Smooth muscle cell of the pulmonary artery (primary cell): ENCODE measurements at places on chromosomes 2 and 18. TPM values are rescaled to one million over a fixed set of nuclear protein-coding genes. Genes with fewer than 3 reads are reported as not detected.

Gene IL1RL2
- 1.6 and 2.8 TPM in 2 replicates for total RNA-seq

Gene GRHL1
- 0.20 and 0.33 TPM in 2 replicates for total RNA-seq

Gene PECR
- 14.0 and 17.8 TPM in 2 replicates for total RNA-seq

Gene RAX
- total RNA-seq, result not detected in 2 replicates

Gene RMDN2
- 3.4 and 6.4 TPM in 2 replicates for total RNA-seq

Gene CNRIP1
- 20.5 and 21.6 TPM in 2 replicates for total RNA-seq

Gene MRPS5
- total RNA-seq, result 32.6 and 39.5 TPM in 2 replicates

Gene CCDC178
- not detected in 2 replicates for total RNA-seq

Gene SOWAHC
- total RNA-seq, result 13.1 and 22.6 TPM in 2 replicates

Gene ERMN
- total RNA-seq, result 0.96 and 1.1 TPM in 2 replicates

Gene KLHL30
- 5.2 and 11.7 TPM in 2 replicates for total RNA-seq

Gene SCYGR4
- not detected in 2 replicates for total RNA-seq

Gene HOXD9
- total RNA-seq, result not detected in 2 replicates

Gene FAM161A
- 1.6 TPM in 2 replicates for total RNA-seq

Gene GKN1
- not detected in 2 replicates for total RNA-seq

Gene CXCR2
- total RNA-seq, result not detected in 2 replicates

Gene STARD6
- not detected in 2 replicates for total RNA-seq

Gene CCDC121
- total RNA-seq, result 1.8 TPM in 2 replicates

Gene DSG2
- total RNA-seq, result 3.8 and 5.2 TPM in 2 replicates

Gene ADRA2B
- total RNA-seq, result 0.33 and 14.9 TPM in 2 replicates

Gene BMPR2
- 35.3 and 47.5 TPM in 2 replicates for total RNA-seq

Gene MERTK
- total RNA-seq, result 0.69 and 0.91 TPM in 2 replicates

Gene GDF7
- total RNA-seq, result 0.63 and 1.0 TPM in 2 replicates

Gene SLC30A3
- total RNA-seq, result 0.03 and 0.26 TPM in 2 replicates

Gene SESTD1
- total RNA-seq, result 65.1 and 82.7 TPM in 2 replicates

Gene LOXHD1
- not detected in 2 replicates for total RNA-seq

Gene HRH4
- total RNA-seq, result 0.07 and 0.17 TPM in 2 replicates

Gene ABCB11
- under 0.01 and 0.13 TPM in 2 replicates for total RNA-seq

Gene TMEM37
- total RNA-seq, result 0.10 TPM in 1 of 2 replicates, not detected in the other

Gene SP3
- 84.3 and 116 TPM in 2 replicates for total RNA-seq

Gene PMAIP1
- 2.1 and 4.4 TPM in 2 replicates for total RNA-seq

Gene KRTCAP3
- total RNA-seq, result 0.39 TPM in 1 of 2 replicates, not detected in the other

Gene GLI2
- total RNA-seq, result 8.9 and 10.0 TPM in 2 replicates

Gene NGEF
- 1.3 and 5.7 TPM in 2 replicates for total RNA-seq
